Nucleus accumbens (tissue), 56 donors: ENCODE measurements at places on chromosomes 5 and 9.
A peak's percentile ranks its signal among the peaks of the same experiment; 100 is the strongest.

GRCh38 chr5:11143456-11144267, 382.6 kb upstream of the DAP start:
- no peak for DNase-seq

GRCh38 chr5:77087484-77088261, 588 bp upstream of the ZBED3 start:
- peak; percentile 11 for DNase-seq

DNA sequence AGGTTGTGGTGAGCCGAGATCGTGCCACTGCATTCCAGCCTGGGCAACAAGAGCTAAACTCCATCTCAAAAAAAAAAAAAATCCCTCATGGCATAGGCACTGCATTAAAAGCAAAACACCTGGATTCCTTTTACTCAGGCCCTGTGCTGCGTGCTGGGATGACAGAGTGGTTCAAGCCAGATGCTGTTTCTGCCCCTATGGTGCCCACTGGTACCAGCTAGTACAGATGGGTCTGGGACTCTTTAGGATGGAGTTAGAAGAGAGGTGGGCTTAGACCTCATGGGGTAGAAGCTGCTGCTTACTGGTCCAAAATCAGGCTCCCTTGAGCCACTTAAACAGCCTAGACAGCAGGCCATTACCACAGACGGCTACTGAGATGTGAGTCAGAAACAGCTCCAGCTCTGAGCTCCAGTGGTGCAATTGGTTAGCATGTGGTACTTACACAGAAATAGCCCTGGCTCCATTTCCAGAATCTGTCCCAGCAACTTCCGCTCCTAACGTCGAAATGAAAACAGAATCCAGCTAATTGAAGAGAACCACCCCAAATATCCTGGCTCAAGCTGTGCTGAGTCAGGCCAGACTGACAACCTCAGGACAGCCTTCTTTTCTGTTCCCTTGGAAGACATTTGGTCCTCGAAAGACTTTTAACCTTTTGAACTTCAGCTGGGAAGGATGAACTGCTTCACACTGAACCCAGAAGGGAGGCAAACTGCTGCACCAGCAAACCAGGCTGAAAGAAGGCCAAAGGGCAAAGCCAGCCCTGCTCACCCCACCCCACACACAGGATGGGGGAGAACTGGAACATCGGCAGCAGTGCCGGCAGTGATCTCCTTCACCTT, 15.5 kb downstream of the C5orf15 start:
- DNase-seq = no peak

GRCh38 chr5:124599028-124599973, 147.1 kb downstream of the ZNF608 start:
- no peak for DNase-seq

DNA sequence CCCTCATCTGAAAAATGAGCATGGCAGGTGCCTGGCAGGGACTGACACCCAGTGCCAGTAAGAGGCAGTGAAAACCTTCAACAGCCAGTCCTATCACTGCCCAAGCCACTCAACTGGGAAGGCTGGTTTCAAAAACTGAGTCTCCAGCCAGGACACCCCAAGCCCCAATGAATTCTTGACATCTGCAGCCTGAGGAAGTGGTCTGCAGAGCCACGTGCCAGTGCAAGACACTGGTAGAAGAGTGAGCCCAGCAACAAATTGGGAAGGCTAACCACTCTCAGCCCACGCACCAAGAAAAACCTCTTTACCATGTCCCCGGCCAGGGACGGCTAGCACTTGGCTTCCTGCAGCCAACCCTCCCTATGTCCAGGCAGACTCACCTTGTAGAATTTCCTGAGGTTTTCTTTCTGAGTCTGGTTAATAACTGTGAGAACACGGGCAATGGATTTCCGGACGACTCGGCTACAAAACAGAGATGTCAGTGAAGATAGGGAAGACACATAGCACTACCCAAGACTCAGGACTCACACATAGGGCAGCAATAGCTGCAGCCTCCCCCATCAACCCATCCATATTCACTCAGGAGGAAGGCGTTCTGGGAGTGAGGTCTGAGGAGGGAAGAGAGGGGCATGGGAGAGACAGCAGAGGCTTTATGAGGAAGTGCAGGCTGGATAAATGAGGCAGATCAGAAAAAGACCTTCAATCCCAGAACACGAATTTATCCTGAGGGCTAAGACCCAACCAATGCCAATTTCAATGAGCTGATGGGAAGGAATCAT, 1.8 kb downstream of the RPL35 start:
- no peak for DNase-seq

DNA sequence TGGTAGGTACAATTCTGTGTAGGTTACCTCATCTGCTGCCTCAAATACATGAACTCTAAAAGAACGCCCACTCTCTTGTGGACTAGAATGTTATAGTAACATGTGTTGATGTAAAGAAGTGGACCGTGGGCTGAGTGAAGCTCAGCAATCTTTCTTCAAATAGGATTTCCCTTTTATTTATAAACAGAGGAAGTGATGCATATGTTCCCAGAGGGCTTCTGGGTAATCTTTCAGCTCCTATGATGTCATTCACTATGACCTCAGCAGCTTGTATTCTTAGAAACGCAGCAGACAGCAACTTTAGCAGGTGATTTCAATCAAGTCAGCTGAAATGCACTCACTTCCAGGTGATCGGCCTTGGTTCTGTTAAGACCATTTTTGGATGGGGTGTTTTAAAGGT, 14.4 kb downstream of the F2RL2 start:
- no peak for DNase-seq

DNA sequence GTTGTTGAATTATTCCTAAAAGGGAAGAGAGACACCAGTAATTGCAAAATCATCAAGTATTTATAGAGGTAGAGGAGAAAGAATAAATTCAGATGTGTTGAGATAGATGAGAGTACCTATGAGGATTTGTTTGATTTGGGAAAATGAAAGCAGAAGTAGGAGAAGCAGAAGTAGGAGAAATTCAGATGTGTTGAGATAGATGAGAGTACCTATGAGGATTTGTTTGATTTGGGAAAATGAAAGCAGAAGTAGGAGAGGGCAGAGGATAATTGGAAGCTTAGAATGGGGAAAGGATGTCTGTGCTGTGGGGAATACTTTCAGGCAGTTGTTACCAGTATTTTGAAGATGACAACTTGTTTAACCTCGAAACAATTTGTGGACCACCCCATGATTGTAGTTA, 35.1 kb upstream of the ZCCHC7 start:
- DNase-seq = no peak

DNA sequence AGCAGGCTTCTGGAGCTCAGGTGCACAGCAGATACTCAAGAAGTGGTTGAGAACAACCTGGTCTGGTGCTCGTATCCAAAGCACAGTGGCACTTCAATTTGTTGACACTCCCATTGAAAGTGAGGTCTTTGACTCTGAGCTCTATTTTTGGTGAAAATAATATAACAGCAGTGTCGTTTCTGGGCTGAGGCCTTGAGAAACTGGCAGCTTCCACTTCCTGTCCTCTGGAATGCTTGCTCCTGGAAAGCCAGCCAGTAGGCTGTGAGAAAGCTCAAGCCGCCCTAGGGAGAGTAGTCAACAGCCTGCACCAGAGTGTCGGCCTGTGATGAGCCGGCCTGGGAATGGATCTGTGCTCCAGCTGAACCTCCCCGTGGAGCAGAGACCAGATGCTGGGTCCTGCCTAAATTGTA, 6.8 kb upstream of the SUSD3 start:
- no peak for DNase-seq

GRCh38 chr5:180471866-180472265, 22.3 kb upstream of the CNOT6 start:
- no peak for DNase-seq

GRCh38 chr5:52710310-52710971, 77.3 kb upstream of the ITGA1 start:
- DNase-seq = no peak

DNA sequence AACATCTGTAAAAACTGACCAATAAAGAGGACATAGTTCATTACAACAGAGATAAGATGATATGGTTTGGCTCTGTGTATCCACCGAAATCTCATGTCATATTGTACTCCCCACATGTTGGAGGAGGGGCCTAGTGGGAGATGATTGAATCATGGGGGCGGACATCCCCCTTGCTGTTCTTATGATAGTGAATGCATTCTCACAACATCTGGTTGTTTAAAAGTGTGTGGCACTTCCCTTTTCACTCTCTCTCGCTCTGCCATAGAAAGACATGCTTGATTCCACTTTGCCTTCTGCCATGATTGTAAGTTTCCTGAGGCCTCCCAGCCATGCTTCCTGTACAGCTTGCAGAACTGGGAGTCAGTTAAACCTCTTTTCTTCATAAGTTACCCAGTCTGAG, 292.8 kb downstream of the SLF1 start:
- DNase-seq = no peak

GRCh38 chr9:98657897-98658296, 50.8 kb downstream of the GABBR2 start:
- DNase-seq = no peak

GRCh38 chr9:98990181-98990870, 46.6 kb downstream of the COL15A1 start:
- DNase-seq = no peak

- DNase-seq = no peak
Measured at GRCh38 chr5:98492258-98492657, 281.2 kb upstream of the RGMB start.

DNA sequence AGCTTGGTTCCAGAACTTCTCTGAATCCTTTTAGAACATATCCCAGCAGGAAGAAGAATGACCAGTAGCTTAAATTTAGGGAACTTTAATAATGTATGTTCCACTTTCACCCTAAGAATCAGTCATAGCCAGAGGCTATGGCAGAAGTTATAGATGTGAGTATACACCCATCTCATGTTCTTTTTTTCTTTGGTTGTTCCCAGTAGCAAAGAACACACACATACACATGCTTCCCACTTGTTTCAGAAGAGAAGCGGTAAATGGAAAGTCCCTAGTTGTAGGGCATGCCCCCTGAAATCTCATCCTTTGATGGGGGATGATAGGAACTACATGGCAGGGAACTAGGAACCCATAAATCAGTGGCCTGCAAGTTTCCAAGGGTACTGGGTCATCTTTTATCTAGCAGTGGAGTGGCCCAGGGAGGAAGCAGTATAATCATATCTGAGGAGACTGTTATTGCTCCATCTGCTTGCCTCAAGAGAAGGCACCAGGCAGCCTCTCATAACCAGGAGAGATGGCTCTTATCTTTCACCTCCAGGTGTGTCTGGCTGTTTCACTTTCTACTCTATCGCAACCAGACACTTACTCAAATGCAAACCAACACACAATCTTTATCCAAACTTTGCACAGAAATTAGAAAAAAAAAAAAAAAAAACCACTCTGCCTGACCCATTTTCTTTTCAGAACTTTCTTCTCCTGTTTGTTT, 109.5 kb downstream of the SNCAIP start:
- no peak for DNase-seq

GRCh38 chr5:120293796-120294195, 170.3 kb upstream of the PRR16 start:
- no peak for DNase-seq

DNA sequence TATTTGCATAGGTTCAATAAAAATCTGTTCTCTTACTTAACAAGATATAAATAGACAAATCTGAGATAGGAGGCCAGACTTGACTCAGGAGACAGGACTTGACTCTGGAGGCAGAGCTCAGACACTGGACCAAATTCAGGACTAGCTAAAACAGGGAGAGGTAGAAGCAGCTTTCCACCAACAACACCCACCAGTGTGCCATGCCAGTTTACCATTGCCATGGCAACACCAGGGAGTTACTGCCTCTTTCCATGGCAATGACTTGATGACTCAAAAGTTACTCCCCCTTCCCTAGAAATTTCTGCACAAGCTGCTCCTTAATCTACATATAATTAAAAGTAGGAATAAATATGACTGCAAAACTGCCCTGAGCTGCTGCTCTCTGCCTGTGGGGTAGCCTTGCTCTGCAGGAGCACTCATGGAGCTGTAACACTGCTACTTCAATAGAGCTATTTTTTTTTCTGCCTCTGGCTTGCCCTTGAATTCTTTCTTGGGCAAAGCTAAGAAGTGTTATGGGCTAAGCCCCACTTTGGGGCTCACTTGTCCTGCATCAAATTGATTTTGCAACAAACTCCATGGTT, 473.0 kb downstream of the PLK2 start:
- no peak for DNase-seq

GRCh38 chr9:2208991-2209390, 193.8 kb downstream of the SMARCA2 start:
- DNase-seq = no peak

GRCh38 chr5:38867032-38867398, 21.2 kb downstream of the OSMR start:
- DNase-seq = no peak

DNA sequence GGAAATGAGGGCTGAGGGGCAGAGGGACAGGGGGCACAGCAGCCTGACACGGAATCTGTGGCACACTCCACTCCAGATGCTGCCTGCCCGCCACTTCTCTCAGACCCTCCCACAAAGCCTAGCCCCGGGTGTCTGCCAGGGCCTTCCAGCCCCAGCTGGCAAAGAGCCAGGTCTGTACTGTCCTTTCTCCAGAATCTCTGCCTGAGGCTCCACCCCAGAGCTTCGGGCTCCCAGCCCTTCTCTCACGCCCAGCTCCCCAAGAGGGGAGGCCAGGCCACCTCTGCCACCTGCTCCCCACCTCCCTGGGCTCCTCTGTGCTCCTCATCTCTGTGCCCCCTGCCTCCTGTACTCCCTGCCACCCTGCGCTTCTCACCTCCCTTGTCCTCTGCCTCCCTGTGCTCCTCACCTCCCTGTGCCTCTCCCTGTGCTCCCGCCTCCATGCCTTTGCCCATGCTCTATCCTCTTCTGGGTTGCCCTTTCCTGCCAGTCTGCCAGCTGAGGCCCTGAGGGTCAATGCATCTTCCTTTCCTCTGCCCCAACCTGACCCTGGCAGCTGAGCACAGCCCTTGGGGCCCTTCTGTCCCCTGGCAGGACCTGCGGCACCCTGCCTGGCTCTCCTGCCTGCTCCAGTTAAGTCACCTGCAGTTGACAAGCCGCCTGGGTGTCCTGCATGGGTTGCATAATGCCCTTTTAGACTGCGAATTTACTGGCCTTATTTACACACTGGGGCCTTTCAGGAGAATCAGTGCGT, 36.4 kb downstream of the RASGEF1C start:
- DNase-seq = no peak

DNA sequence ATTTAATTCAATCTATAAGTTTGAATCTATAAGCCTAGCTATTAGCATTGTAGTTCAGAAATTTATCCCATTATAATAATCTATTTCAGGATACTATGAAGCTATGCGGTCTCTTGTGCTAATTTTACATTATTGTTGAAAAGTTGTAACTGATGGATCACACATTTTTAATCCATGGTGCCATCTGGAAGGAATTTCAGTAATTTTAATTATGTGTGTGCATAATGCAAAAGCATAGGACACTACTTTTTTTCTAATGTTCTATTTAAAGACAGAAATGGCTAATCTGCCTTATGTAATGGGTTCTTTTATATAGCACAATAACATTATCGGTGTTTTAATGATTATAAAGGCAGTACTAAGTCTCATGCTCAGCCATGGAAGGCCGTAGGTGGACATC, 90.6 kb downstream of the HOMER1 start:
- no peak for DNase-seq
